Activated T-cell treated with anti-CD3 and anti-CD28 coated beads for 4 hours (primary cell): ENCODE measurements at places on chromosomes 2 and 18.

GRCh38 chr2:63486861-63487290, 101.4 kb downstream of the WDPCP start:
- no peak for DNase-seq

- no peak for DNase-seq
Observed at GRCh38 chr2:237431837-237432236, 17.9 kb upstream of the COL6A3 start.

- no peak for DNase-seq
Observed at GRCh38 chr2:46690825-46691224, 211.5 kb downstream of the TMEM247 start.

DNA sequence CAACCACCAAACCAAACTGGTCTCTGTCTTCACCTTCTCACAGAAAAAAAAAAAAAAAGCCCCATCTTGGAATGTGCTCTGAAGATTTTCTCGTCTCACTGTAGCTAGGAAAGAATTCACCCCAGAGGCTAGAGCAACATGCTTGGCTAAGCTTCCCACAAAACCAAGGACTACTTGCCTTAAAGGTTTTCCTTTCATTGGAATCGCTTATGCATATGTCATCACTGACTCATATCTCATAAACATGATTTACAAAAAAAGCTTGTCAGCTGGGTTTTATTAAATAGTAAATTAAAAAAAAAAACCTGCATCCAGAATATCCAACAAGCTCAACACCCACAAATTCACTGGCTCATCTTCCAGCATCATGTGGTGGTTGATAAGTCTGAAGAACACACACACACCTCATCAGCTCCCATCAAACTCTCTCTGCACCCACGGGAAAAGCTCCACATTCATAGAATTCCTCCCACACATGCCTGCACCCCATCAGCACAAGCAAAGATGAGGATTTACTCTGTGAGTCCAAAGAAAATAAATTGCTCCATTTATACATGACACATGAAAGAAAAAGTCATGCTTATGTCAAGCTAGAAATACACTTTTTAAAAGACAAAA, 182.0 kb upstream of the TRIB2 start:
- no peak for DNase-seq

GRCh38 chr2:219737270-219737691, 109.9 kb downstream of the SLC4A3 start:
- DNase-seq: no peak

DNA sequence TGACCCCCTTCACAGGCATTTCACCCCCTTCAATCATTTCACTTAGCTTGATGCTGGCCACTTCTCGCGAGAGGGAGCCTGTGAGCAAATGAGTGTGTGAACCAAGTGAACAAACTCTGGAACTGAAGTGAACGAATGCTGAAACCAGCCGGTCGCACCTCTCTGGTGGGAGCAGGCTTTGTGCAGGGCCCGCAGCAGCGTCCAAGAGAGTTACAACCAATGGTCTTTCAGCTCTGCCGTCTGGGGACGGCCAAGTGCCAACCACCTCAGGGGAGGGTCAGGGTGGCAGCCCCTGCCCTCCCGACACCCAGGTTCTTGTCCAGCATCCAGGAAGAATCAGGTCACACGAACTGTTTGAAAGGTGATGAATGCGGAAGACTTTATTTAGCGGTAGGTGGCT, 764.0 kb downstream of the SUCLG1 start:
- no peak for DNase-seq

DNA sequence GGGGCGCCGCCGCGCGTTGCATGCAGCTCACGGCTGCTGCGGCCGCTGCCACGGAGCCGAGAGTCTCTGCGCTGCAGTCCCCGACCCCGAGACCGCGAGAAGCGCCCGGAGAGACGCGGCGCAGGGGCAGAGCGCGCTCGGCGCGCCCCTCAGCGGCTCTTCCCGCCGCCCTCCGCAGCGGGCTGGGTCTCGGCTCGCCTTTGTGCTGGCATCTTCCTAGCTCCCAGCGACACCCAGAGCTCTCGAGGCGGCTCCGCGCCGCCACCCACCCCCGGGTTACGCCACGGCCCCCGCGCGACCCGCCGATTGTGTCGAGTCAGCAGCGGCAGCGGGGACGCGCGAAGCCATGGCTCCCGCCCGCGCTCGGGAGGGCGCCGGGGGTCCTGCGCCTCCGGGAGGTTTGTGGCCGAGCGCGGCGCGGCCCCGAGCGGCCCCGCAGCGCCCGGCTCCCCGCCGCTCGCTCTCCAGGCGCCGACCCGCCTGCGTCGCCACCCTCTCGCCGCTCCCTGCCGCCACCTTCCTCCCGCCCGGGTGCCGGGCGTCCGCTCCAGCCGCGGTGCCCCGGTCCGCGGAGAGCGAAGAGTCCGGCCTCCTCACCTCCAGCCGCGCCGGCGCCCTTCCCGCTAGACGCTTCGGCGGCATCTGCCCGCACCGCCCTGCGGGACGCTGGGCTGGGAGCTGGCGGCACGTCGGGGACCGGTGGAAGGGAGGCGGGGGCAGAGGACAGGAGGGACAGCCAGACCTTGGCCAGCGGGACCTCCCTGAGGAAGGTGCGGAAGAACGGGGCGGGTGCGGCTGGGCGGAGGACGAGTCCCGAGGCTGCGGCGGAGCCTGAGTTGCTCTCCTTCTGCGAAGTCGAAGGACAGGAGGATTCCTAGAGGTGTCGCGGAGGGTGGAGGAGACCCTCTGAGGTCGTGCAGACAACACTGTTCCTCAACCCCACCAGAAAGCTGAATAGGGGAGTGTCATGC, 46.3 kb upstream of the CCDC150 start:
- no peak for DNase-seq

DNA sequence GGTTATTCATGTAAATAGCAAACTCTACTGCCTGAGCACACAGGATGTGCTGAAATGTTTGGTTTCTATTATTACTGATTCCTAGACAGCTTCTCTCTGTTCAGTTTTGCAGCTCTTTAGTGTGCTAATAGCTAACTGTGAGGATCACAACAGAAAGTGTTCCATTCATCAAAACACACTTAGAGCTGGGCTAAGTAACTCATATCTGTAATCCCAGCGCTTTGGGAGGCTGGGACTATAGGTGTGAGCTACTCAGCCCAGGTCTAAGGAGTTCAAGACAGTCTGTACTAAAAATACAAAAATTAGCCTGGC, 63.2 kb downstream of the MOGAT1 start:
- DNase-seq: no peak

- DNase-seq: peak; percentile 39
Observed at GRCh38 chr2:98730053-98730706, 752 bp downstream of the MGAT4A start.

GRCh38 chr2:120526997-120527945, 181.3 kb downstream of the INHBB start:
- no peak for DNase-seq

DNA sequence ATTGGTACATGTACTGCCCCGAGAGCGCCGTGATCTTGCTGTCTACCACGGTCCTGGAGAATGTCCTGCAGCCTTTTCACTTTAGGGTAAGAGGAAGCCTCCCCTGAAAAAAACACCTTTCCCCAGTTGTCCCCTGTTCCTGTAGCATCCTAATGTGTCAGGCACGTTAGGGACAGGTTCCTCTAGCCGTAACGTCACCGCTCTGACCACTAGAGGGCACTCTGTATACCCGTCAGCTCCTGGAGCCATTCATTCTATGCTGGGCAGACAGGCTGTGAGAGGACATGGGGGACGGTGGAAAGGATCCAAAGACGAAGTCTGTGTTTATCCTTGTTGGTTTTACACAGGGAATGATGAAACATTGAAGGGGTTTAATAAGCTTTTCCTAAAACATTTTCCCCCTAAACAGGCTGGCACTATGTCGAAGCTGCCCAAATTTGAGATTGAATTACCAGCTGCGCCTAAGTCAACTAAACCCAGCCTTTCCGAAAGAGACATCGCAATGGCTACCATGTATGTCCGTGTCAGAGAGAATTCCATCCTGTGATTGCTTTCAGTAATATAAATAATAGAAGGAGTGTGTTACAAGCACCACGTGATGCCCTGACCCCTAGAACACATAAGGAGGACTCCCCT, 12.7 kb downstream of the RMC1 start:
- peak; percentile 65 for DNase-seq

DNA sequence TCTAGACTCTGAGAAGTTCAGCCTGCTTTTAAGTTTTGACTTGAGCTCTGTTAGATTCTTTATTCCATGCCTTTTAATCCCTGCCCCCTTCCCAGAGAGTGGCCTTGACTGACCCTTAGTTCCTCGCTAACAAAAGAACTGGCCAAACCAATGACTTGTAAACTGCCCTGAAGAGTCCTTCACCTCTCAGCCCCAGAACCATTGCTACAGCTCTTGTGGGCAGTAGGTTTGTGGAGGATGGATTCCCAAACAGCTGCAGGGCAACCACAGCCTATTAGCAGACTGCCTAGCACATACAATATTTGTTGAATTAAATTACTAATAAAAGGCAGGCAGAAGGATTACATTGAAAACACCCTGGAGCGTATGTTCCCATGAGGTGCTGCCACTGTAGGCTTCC, 163.9 kb downstream of the MAIP1 start:
- DNase-seq: no peak

GRCh38 chr18:50956116-50956515, 11.7 kb upstream of the ELAC1 start:
- no peak for DNase-seq

DNA sequence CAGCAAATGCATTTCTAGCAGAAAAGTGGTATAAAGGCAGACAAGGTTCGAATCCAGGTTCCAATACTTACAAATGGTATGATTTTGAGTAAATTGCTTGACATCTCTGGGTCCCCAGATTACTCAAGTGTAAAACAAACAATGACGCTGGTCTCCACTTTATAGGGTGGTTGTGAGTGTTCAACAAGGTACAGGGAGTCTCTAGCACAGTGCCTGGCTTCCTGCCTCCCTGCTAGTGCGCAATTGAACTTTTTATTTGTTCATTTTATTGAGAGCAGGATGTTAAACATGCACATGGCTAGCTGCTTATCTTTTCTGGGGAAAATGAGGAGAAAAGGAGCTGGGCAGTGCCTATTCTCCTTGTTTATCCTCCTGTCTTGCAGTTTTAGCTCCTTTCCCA, 74.9 kb upstream of the MYL1 start:
- DNase-seq: no peak

DNA sequence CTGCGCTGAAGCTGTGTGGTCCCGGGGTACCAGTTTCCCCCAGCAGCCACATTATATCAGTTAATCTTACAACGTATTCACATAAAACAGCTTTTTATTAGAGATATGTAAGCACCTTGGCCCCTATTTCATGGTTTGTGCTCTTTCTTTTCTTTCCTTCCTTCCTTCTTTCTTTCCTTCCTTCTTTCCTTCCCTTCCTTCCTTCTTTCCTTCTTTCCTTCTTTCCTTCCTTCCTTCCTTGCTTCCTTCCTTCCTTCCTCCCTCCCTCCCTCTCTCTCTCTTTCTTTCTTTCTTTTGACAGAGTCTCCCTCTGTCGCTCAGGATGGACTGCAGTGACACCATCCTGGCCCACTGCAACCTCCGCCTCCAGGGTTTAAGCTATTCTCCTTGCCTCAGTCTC, 3.7 kb upstream of the METAP1D start:
- DNase-seq: no peak

GRCh38 chr18:58867281-58867961, 2.7 kb downstream of the ZNF532 start:
- no peak for DNase-seq

DNA sequence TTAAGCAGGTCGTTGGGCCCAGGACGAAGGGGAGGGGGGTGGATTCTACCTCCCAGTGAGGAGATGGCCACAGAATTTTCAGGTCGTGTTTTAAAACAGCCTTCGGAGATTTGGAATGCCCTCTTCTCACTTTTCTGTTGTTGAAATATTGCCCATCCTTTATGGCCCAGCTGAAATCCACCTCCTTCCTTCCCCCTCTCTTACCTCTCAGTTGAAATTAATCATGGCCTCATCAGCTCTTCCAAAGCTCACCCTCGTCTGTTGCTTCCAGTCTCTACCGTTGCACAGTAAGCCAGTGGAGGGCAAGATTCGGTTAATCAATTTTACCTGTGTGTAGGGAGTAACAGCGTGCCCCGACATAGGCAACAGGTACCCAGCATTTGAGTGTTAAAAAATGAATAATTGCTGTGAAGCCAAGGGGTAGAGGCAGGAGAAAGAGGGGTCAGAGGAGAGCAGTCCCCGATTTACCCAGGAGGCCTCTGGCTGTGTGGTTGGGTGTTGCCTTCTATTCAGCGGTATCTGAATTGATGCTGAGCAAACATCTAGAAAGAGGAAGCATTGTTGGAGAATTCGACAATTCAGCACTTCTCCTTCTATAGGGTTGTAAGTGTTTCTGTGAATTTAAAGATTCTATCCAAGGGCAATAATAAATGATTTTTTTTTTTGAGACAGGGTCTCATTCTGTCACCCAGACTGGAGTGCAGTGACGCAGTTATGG, 8.6 kb upstream of the PDIA6 start:
- DNase-seq: no peak

GRCh38 chr2:213296270-213296669, 12.0 kb downstream of the SPAG16 start:
- no peak for DNase-seq

GRCh38 chr2:70905443-70906421, 30.0 kb upstream of the ATP6V1B1 start:
- no peak for DNase-seq

DNA sequence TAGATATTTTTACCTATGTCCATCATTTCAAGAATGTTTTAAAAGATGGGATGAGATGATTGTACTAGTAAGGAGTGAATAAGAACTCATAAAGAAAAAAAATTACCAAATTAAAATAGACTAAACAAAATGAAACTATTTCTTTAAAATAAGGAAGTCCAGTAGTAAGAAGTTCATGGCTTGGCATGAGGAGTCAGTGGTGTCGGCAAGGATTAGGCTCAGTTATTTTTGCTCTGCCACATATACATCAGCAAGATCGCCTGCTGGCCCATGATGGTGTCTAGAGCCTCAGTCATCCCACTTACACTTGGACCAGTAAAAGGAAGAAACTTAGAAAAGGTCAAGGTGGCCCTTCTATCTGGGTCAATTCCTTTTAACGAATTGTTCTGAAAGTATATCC, 300.9 kb upstream of the SLC8A1 start:
- no peak for DNase-seq

DNA sequence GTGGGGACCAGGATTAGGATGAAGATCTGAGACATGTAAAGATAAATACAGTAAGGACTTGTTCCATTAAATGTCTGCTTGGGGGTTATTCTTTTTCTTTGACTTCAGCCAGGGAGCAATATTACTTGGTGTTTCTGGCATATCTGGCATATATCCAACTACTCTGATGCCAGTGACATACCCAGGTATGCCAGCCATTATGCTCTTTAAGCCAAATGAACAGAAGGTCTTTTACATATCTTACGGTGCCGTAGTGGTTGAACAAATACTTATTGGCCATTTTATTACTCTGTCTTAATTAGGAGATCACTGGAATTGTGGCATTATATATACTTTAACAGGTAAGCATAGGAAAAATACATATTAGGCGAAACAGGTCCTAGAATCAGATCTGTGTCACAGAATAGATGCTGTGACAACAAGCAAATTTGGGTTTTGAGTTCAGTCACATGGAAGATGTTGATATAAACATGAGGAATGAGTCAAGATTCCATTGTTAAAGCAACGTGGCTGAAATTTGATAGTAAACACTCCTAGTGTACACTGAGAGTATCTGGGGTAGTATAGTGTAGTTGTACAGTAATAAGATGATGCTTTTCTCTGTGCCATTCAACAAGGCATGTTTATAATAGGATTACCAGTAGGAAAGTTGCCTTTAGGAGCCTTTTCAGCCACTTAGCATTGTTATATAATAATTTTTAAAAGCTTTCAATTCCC, 62.6 kb downstream of the KCTD18 start:
- DNase-seq: no peak

GRCh38 chr2:102753563-102754159, 8.2 kb upstream of the TMEM182 start:
- no peak for DNase-seq

- peak; percentile 51 for DNase-seq
Observed at GRCh38 chr2:191675807-191676721, 1.9 kb upstream of the NABP1 start.
